ENCODE measurements at places on chromosomes 12 and 14.
A peak's percentile ranks its signal among the peaks of the same experiment; 100 is the strongest.

DNA sequence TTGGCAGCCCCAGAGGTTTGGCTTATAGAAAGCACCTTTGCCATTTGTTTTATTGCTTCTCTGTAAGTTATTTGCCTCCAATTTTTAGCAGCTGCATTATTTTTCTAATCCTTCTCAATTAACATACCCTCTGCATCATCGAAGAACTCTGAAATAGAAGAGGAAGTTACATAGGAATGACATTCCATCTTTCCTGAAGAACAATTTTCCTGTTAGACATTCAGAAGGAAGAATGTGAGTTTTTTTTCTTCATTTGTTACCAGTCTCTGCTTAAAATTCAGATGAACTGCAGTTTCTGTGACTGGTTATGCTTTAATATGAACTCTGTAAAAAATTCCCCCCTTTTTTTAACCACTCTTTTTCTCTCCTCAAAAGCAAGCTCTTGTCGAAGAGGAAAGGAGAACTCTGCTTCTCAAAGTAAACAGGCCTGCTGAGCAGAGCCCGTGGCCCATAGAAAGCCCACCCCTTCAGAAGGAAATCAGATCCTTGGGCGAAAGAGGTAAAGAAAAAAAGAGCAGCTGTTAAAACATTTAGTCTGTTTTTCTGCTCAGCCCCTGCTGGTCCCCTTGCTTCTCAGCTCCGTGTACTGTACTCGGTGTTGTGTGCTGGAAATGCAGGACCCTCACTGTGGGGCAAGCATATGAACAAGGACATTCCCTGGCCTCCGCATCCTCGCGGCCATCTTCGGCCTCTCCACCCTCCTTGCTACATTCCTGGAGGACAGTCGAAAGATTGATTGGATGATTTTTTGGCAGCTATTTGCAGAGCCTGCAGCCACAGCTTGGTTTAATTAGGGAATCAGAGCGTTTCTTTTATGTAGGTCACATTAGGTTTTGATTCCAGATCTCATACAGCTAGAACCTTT lies 164.4 kb upstream of the LRIG3 start:
- DNase-seq: peak; percentile 21
- H3K4me3 ChIP-seq: no peak overlapping the region
- no peaks in the 10 kb centered on the region for H3K27me3 ChIP-seq
- H3K36me3 ChIP-seq: no peaks in the 10 kb centered on the region
- H3K4me1 ChIP-seq: no peaks in the 10 kb centered on the region

- H3K36me3 ChIP-seq: no peaks in the 10 kb centered on the region
- no peak for DNase-seq
- H3K4me3 ChIP-seq: no peak overlapping the region
- peaks cover 27% of the 10 kb centered on the region for H3K4me1 ChIP-seq
Measured at GRCh38 chr12:52035190-52035589, 16.1 kb upstream of the NR4A1 start.

GRCh38 chr12:13724136-13724535 lies 257.3 kb downstream of the GRIN2B start:
- H3K4me1 ChIP-seq: no peaks in the 10 kb centered on the region
- no peaks in the 10 kb centered on the region for H3K27me3 ChIP-seq
- DNase-seq: no peak
- H3K4me3 ChIP-seq: no peak overlapping the region

GRCh38 chr12:48380596-48380995 lies 29.9 kb upstream of the ZNF641 start:
- H3K36me3 ChIP-seq: no peaks in the 10 kb centered on the region
- no peak for DNase-seq
- no peak overlapping the region for H3K27ac ChIP-seq
- H3K4me1 ChIP-seq: no peaks in the 10 kb centered on the region
- no peaks in the 10 kb centered on the region for H3K27me3 ChIP-seq

DNA sequence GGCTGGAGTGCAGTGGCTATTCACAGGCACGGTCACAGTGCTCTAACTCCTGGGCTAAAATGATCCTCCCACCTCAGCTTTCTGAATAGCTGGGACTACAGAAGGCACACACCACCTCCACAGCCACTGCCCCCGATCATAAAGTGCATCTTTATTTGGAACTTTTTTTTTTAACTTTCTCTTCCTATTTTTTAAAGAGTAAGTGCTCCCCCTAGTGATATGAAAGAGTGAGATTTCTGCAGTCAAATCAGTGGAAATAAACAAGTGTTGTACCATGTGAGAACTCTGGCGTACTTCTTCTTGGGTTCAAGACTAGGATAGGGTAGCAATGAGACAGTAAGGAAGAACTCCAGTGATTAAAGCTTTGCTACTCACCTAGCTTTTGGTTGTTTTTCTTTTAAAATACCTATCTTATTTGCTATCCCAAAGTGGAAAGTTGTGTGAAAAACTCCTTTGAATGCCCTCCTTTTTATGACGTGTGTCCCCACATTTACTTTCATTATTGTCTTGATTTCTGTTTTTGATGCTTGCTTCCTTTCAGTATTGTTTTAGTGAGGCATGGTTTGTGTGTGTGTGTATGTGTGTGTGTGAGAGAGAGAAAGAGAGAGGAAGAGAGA lies 6.6 kb downstream of the PPP4R4 start:
- H3K27me3 ChIP-seq: peaks cover 23% of the 10 kb centered on the region
- H3K4me3 ChIP-seq: no peak overlapping the region
- DNase-seq: no peak
- H3K36me3 ChIP-seq: no peaks in the 10 kb centered on the region
- H3K4me1 ChIP-seq: no peaks in the 10 kb centered on the region
- no peak overlapping the region for H3K27ac ChIP-seq

GRCh38 chr12:127214186-127214585 lies 1052.8 kb upstream of the TMEM132C start:
- H3K4me1 ChIP-seq: no peaks in the 10 kb centered on the region
- no peaks in the 10 kb centered on the region for H3K36me3 ChIP-seq
- no peak for DNase-seq
- H3K27ac ChIP-seq: no peak overlapping the region

DNA sequence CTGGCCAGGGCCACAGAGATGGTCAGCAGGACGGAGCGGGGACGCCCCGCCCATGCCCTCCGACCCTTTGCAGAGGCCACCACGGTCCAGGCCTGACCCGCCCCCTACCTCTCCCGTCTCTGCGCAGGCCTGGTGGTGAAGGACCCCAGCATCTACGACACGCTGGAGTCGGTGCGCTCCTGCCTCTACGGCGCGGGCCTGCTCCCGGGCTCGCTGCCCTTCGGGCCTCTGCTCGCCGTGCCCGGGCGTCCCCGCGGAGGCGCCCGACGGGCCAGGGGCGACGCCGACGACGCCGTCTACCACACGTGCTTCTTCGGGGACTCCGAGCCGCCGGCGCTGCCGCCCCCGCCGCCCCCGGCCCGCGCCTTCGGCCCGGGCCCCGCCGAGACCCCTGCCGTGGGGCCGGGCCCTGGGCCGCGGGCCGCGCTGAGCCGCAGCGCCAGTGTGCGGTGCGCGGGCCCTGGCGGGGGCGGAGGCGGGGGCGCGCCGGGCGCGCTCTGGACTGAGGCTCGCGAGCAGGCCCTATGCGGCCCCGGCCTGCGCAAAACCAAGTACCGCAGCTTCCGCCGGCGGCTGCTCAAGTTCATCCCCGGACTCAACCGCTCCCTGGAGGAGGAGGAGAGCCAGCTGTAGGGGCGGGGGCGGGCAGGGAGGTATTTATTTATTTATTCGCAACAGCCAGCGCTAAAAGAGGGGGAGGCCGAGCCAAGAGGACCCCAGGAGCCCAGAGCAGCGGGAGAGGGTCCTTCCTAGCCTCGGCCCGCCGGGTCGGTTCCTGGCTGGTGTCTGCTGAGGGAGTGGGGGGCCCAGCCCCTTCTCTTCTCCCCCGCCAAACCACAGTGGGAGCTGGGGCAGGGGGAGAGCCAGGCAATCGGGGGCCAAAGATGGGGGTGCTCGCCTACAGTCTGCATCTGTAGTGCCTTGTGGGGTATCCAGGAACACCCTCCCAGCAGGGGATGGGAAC lies 8.1 kb downstream of the TAMALIN start:
- no peaks in the 10 kb centered on the region for H3K36me3 ChIP-seq
- DNase-seq: no peak
- no peak overlapping the region for H3K27ac ChIP-seq
- H3K4me3 ChIP-seq: no peak overlapping the region
- peaks cover 6% of the 10 kb centered on the region for H3K27me3 ChIP-seq

DNA sequence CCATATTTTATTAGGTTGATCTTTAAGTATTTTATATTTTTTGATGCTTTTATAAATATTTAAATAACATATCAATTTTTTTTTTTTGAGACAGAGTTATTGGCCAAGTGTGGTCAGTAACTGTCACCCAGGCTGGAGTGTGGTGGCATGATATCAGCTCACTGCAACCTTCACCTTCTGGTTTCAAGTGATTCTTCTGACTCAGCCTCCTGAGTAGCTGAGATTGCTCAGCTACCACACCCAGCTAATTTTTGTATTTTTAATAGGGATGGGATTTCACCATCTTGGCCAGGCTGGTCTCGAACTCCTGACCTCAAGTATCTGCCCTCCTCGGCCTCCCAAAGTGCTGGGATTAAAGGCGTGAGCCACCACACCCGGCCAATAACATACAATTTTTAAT lies 71.1 kb downstream of the FUT8 start:
- H3K27ac ChIP-seq: no peak overlapping the region
- no peaks in the 10 kb centered on the region for H3K4me1 ChIP-seq
- DNase-seq: peak; percentile 22

DNA sequence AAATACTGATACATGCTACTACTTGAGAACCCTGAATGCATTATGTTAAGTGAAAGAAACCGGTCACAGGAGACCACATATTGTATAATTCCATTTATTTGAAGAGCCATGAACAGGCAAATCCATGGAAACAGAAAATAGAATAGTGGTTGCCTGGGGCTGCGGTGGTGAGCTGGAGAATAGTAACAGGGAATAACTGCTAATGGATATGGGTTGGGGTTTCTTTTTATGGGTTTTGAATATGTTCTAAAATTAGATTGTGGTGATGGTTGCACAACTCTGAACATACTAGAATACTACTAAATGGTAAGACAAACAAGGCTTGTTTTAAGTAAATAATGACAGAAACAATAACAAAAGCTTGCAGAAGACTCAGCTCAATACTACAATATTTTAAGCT lies 293.0 kb downstream of the BTG1 start:
- H3K4me1 ChIP-seq: no peaks in the 10 kb centered on the region
- H3K27me3 ChIP-seq: no peaks in the 10 kb centered on the region
- no peak overlapping the region for H3K27ac ChIP-seq

GRCh38 chr14:75753696-75754095 lies 92.7 kb downstream of the TTLL5 start:
- DNase-seq: no peak
- H3K4me1 ChIP-seq: peaks cover 19% of the 10 kb centered on the region
- H3K36me3 ChIP-seq: no peaks in the 10 kb centered on the region

DNA sequence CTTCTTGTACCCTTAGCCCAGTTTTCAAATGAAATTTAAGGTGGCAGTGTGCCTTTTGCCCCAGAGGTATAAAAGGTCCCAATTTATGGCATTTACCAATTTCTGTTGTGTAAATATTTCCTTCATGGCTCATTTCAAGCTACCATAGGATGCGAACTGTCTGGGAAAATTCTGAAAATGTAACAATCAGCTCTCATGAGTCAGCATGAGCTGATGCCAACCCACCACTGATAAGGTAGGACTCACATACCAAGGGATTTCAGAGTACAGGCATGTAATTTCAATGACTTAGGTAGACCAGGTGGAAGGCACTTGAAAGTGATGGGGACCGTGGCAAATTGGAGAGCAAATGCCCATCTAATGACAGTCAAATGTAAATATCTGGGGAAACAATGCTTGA lies 169.5 kb downstream of the TTC8 start:
- H3K4me3 ChIP-seq: no peak overlapping the region
- no peak for DNase-seq
- H3K27ac ChIP-seq: no peak overlapping the region
- H3K4me1 ChIP-seq: peaks cover 3% of the 10 kb centered on the region
- H3K36me3 ChIP-seq: no peaks in the 10 kb centered on the region

DNA sequence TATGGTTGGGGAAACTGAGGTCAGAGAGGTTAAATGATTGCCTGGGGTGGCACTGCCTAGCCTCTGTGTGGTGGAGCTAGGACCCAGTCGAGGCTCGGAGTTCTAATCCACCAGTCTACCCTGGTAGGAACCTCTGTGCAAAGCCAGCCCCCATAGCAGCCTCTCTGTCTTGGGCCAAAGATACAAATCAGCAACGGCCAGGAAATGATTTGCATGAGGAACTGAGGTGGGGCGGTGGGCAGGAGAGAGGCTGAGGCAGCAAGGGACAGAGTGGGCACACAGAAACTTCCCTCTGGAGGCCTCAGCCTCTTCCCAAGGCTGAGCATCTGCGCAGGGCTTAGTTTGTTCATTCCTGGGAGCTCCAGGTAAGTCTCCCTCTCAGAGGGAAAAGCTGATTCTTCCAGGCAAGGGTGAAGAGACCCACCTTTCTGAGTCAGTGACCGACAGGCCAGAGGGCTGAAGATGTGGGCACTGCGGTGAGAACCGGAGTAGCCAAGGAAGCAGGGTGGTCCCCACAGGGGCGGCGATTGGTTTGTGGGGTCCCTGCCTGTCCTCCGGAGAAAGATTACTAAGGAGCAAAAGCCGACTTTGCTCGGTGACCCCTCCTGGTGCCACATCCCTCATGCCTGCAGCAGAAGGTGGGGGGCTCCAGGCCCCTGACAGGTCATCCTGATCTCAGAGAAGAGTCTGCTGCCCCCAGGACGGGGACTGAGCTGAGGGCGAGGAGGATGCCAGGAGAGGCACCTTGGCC lies 134.6 kb downstream of the CACNA1C start:
- H3K4me1 ChIP-seq: peaks cover 8% of the 10 kb centered on the region
- no peak overlapping the region for H3K27ac ChIP-seq
- H3K27me3 ChIP-seq: no peaks in the 10 kb centered on the region
- no peak for DNase-seq
- no peak overlapping the region for H3K4me3 ChIP-seq

Data from adrenal gland (tissue), 19 donors.